Endothelial cell of coronary artery (primary cell): ENCODE measurements at places on chromosomes 3 and 15. TPM values are rescaled to one million over a fixed set of nuclear protein-coding genes. Genes with fewer than 3 reads are reported as not detected.

RYR3 gene
- under 0.01 TPM in 1 of 2 replicates, not detected in the other for total RNA-seq

ARHGAP31 gene
- 23.5 and 23.8 TPM in 2 replicates for total RNA-seq

SKOR1 gene
- under 0.01 and 0.09 TPM in 2 replicates for total RNA-seq

RBP2 gene
- not detected in 2 replicates for total RNA-seq

CYP19A1 gene
- 0.09 and 0.19 TPM in 2 replicates for total RNA-seq
